ENCODE measurements at places on chromosomes 13 and 19. TPM values are rescaled to one million over a fixed set of nuclear protein-coding genes. Genes with fewer than 3 reads are reported as not detected.

DNA sequence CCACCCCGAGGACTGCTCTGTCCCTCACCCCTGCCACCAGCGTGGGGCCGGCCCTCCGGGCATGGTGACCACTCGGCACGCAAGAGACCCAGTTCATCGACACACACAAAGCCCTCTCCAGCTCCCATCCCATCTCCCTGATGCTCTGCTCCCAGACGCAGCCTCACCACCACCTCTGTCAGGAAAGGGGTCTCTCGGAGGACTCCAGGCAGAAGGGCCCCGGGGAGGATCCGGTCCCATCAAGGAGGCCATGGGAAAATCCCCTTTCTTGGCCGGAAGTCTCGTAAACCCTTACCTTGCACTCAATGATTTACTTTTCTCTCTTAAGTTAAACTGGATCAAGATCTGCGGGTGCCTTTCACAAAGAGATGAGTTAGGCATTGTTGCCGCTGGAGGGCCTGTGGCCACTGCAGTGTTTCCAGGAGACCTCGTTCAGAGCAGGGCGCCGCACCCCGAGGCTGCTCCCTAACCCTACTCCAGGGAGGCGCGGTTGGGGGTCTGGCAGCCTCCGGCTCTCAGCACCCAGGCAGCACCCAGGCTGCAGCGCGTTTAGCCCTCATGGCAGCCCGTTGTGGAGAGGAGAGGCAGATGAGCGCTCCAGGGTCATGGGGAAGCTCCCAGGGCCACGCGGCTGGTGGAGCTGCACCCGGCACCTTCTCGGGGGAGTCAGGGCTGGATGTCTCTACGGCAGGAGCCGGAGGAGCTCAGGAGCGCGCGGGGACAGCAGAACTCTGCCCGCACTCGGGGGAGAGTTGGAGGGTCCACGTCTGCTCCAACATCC is 31.0 kb downstream of the C2CD4C start:
- no peak for DNase-seq

- no peak for DNase-seq
Observed at GRCh38 chr13:78198419-78198818, 279.8 kb upstream of the EDNRB start.

Gene FXYD1
- polyA plus RNA-seq: 22.3 TPM

Gene MEX3D
- polyA plus RNA-seq: 33.9 TPM

DNA sequence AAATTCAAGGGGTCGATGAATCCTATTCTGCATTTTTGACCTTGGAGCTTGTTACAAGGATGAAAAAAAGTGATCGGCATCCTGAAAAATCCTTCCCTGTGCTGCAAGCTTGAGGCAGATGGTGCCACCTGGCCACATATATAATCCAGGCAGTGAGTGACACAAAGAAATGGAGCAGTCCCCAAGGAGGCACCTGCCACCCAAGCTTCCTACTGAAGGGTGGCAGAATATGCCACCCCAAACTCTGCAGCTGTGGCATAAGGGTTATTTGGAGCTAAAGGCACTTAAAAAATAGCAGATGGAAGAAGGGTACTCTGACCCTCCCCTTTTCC is 15.4 kb downstream of the TMEM272 start:
- DNase-seq: no peak

DNA sequence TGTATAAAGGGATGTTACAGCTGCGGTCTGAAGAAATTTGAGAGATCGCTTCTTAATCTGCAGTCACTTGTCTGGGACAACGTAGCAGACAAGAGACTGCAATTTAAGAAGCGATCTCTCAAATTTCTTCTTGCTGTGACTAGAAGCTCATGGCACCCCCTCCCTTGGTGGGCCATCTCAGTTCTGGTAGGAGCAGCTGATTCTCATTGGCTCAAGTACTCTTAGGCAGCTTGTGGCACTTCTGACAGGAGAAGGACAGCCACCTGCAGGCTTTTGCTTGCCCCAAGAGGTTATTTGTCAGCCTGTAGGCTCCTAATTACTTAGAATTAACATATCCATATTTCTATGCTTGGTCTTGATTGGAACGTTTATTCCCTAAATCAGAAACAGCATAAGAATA is 503.0 kb downstream of the DCT start:
- DNase-seq: no peak

GRCh38 chr19:18408053-18408476 is 10.6 kb upstream of the LRRC25 start:
- no peak for DNase-seq

Gene MBD3L3
- polyA plus RNA-seq: not detected

DNA sequence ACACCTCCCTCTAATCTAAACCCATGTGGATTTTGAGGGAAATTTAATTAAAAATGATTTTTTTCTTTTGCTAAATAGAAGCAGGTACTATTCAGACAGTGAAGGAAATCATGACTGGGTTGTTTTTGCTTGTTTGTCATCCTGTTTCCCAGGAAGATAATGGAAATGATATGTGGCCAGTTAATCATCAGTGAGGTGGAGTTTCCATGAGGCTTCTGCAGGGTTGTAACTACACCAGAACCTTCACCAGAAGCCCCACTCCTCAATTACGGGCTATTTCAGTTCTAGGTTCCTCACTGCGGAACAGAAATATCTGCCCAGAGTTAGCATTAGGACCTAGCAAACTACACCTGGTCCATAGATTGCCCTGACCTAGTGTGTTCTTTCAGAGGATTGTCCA is 394.0 kb downstream of the DLEU7 start:
- no peak for DNase-seq

Gene LYL1
- 3.9 TPM for polyA plus RNA-seq

Gene PRTN3
- 1.6 TPM for polyA plus RNA-seq

Gene RHPN2
- polyA plus RNA-seq: 26.3 TPM

GRCh38 chr19:16199275-16199932 is 1.7 kb downstream of the AP1M1 start:
- DNase-seq: no peak

DNA sequence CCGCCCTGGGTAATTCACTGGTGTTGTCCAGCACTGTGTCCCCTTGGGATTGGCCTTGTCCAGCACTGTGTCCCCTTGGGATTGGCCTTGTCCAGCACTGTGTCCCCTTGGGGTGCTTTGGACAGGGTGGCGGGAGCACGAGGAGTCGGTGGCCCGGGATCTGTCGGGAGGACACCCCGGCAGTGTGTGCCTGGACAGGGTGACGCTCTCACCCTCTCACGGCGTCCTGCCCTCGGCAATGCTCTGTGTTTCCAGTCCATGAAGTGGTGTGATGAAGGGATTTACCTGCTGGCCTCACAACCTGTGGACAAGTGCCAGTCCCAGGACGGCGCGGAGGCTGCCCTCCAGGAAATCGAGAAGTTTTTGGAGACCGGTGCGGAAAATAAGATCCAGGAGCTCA is 29.9 kb upstream of the F7 start:
- DNase-seq: no peak

DNA sequence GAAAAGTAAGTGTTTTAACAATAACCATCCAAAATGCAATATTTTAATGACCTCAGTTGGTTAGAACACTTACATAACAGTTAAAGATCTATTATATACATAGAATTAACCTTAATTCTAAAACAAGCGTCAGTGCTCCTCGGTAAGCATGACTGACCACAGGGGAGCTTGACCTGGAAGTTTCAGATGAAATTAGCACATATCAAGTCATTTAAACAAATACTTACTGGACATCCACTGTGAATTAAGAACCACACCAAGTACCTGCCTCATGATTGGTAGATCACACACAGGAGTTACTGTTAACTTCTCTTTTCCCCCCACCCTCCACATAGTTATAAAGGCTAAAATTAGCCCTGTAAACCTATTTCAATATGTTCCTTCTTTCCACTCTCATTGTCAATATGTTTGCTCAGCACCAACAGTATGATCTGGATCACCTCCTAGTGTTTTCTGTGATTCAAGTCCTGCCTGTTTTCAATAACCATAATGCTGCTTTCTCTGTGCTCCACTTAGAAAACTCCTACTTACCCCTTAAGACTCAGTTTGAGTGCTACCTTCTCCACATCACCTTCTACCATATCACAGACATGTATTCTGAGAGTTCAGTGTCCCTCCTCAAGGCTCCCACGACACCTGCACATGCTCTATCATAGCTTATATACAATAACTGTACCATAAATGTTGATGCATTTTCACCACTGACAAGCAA is 209.0 kb downstream of the VWA8 start:
- no peak for DNase-seq

DNA sequence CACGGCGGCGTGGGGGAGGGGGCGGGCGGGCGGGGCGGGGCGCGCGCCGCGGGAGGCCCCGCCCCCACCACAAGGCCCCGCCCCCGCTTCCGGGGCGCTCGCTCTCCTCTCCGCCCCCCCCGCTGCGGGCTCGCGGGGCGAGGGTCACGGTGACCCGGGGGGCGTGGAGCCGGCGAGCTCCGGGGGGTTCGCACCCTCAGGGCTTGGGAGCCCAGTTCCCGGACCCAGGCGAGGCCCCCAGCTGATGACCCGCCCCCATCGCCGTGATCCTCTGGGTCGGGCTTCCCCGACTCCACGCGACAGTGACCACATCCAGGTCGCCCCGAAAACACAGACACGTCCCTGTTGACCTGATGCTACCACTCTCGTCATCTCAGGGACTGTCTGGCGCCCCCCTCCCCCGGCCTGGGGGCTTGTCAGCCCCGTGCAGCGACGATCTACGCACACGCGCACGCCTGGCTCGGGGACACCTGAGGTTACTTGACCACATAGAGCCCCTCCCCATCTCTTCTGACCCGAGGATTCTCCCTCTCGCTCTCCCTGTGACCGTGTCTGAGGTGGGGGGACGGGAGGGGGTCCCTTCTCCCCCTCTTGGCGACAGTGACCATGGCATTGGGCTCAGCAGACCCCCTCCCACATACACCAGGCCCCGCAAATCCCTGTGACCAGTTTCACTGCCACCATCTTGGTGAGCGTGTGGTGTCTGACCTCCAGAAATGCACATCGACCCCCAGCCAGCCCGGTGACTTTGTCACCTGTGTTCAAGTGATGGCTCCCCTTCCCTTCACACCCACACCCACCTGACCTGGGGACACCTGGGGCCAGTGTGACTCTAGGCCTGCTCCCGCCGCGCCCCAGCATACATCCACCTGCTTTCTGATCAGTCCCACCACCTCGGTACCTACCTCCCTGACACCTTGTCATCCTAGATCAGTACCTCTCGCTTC is 670 bp downstream of the MAP2K7 start:
- DNase-seq: no peak

Gene AMER2
- polyA plus RNA-seq: 0.43 TPM

Gene PDX1
- polyA plus RNA-seq: not detected

- no peak for DNase-seq
Observed at GRCh38 chr13:98232456-98232855, 55.4 kb upstream of the RNF113B start.

Gene ZSCAN4
- 0.08 TPM for polyA plus RNA-seq

All from renal cortex interstitium (tissue), 15 donors.